ENCODE measurements at places on chromosomes 1 and 21.

DNA sequence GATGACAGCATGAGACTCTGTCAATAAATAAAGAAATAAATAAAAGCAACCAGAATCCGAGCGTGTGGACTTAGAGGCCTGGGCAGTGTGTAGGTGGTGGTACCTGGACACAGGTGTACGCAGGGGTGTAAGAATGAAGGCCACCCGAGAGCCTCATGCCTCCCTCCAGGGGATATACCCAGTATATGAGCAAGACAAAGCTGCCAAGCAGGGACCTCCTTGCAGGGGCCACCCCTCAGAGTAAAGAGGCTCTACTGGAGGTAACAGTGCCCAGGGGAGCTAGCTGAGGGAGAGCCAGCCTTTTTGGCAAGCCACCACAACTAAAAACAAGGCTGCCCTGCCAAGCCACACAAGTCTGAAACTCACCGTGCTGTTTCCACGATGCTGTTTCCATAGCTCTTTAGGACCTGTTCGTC lies 179.2 kb upstream of the RAB4A start:
- DNase-seq: peak; percentile 16

GRCh38 chr1:108504447-108504846 lies 54.3 kb downstream of the NBPF6 start:
- no peak for DNase-seq

GRCh38 chr1:150154143-150154542 lies 4.4 kb downstream of the PLEKHO1 start:
- no peak for DNase-seq

DNA sequence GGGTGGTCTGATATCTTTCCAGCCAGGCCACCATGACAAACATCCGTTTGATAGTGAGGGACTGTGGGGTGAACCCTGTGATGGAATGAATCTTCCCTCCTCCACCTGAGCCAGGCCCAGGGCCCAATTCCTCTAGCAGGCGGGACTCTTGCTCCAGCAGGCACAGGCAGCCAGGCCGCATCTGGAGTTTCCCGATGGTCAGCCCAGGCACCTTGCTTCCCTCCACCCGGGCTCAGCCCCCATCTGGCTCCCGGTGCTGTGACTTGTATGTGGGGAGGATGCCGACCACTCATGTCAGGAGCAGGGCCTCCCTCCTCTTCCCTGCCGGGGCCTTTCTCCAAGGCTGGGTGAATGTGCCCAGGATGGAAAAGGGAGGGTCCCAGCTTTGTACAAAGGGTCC lies 21.0 kb downstream of the KCNAB2 start:
- no peak for DNase-seq

GRCh38 chr1:203380420-203381150 lies 29.7 kb upstream of the FMOD start:
- DNase-seq: no peak

GRCh38 chr1:203860396-203861025 lies 888 bp upstream of the SNRPE start:
- peak; percentile 43 for DNase-seq

DNA sequence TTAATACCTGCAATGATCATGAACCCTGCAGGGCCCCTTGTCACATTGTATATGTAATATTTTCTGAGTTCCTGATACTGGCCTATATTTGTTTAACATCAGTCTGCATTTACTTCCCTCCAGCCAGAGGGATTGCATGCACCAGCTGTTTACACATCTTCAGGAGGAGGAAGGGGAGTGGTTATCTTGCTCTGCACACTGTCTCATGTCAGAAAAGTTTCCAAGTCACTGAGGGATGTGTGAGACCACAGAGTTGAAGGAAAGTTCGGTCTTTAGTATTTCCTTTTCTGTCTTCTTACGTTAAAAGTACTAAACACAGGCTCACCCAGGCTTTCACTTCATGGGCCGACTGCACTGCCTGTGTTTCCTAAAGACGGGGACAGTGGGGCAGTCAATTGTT lies 574.1 kb downstream of the LMO4 start:
- DNase-seq: peak; percentile 28

DNA sequence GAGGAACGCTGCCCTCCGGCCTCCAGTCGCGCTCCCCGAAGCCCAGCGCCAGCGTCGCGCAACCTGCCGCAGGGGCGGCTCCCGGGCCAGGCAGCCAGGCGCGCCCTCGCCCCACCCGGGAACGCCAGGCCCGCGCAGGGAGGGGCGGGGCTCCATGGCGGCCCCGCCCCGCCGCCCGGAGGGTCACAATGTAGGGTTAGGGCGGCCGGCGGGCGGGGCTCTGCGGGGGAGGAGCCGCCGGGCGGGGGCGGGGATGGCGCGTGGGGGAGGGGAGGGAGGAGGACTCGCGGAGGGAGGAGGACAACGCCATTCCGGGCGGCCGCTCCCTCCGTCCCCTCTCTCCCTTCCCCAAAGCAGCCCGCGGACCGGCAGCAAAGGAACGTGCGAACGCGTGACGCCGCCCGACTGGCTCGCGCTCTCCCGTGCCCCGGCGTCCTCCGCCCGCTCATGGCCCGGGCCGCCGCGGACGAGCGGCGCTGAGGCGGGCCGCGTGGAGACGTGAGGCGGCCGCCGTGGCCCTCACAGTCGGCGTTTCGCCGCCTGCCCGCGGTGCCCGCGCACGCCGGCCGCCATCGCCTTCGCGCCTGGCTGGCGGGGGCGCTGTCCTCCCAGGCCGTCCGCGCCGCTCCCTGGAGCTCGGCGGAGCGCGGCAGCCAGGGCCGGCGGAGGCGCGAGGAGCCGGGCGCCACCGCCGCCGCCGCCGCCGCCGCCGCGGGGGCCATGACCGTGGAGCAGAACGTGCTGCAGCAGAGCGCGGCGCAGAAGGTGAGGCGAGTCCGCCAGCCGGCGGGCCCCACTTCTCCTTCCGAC lies at the start of gene USP25:
Gene USP25 (plus strand): TSS at position 309 of the 810 bp plus-strand sequence. CDS start 412 bp downstream, at position 721.
- DNase-seq: peak; percentile 91

GRCh38 chr1:172298141-172298540 lies 122.3 kb upstream of the C1orf105 start:
- no peak for DNase-seq

DNA sequence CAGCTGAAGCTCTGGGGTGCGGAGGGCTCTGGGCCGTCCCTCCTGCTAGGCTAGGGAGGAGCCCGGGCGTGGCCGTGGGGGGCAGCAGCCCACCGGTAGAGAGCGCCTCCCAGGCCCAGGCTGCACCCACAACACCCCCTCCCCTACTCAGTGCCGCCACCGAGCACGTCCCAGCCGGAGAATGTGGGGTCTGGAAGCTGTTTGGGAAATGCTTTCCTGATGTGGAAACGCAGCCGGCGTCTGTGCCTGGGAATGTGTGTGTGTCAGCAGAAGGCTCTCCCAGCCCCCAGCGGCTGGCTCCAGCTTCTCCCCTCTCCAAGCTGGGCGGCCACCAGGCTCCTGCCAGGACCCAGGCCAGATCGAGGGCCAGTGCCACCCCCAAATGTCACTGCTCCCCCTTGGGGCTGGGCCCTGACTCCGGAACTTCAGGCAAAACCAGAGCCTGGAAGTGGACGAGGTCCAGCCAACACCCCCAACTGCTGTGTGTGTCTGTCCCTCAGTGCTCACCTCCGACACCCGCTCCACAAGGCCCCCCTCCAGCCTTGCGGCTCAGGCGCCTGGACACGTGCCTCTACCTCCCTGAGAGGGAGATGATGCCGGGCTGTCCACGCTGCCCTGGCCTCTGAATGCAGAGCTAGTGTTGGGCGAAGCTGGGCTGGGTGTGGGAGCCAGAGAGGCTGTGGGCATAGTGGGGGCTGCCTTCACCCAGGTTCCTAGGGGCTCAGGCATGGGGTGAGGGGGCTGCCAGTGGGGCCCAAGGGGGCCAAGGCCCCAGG lies 74.7 kb downstream of the MEGF6 start:
- DNase-seq: peak; percentile 56

DNA sequence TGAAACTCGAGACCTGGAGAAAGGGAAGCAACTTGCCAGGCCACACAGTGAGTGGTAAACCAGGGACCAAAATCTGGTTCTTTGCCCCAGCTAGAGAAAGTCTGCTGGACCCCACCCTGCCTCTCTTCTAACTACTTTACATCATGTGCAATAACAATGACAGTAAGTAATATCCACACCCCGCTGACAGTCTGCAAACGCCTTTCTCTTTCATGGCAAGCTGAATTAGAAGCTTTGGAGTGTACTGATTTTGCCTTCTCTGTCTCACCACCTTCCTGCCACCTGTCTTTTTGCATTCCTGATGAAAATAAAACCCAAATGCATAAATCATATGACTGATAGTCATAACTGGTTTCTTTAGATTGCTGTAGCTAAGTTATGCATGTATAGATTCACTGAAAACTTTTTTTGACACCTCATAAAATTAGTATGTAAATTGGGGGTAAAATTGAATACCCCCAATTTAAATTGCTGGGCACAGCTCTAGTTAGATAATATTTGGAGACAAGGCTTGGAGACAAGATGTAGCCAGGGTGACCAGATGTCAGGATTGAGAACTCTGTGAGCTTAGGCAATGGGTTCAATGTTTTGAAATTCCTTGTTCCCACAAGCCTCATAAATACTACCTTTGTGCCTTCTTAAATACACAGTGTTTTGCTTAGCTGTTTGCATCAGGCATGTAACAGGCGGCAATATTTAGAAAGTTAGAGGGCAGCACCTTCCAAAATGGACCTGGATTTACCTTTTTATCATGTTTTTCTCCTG lies 73.5 kb downstream of the ST6GALNAC5 start:
- no peak for DNase-seq

DNA sequence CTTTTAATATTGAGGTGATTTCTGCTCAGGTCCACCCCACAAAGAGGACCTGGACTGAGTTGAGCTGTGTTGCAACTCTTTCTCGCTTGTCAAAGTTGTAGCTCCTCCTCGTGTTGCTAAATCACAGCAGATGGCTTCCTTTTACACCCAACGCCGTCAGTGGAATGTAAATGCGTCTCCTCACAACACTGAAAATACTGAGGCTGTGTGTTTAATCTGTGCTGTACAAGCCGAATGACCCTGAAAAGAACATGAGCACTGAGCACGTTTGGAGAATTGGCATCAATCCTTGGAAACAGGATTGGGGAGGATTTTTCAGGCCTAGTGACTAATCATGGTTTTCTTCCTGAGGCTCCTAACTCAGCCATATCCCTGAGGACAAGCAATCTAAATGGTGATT lies 196.0 kb downstream of the CRB1 start:
- peak; percentile 66 for DNase-seq
